T-helper 1 cell (primary cell): ENCODE measurements at places on chromosomes 16 and 17.

- DNase-seq = no peak
Measured at GRCh38 chr17:8647202-8647601, 16.7 kb upstream of the MYH10 start.

DNA sequence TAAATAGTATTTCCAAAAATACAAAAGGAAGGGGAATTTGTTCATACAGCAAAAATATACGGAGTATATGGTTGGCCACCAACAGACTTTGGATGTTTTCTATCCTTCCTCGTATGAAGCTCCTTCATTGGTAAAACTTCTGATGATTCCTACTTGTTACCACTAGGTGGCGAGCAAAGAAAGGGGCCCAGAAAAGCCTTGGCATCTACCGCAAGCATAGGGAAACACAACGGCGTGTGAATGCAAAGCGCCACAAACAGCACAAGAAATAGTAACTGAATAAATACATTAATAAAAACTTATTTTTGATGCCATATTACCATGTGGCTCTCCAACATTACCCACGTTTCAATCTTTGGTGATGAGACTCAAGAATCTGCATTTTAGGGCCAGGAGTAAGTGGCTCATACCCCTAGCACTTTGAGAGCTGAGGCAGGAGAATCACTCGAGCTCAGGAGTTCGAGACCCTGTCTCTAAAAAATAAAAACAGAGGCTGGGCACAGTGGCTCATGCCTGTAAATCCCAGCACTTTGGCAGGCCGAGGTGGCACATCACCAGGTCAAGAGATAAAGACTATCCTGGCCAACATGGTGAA, 34.5 kb downstream of the YWHAE start:
- peak; percentile 54 for DNase-seq

DNA sequence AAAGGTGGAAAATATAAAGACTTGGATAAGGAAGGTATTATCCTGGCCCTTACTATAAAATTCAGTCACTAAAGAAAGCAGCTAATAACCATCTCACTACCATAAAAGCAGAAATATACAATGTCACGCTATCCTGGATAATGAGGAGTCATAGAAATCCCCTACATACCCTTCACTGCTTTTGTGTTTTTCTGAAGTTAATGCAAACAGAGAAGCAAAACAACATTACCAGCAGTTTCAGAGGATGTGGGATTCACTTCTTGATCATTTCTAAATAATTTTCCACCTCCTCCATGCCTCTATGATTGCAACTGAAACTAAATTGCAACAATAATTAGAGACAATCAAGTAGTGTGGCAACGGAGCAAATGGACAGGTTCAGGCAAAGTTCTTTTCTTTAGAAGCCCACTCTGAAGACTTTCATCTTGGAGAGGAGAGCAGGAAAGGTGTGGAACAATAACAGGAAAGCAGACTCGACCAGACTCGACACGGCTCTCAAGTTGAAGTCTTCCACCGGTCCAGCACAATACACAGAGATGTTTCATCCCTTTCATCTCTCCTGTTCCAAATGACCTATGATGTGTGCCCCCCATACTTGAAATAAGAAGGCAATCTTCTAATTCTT, 10.2 kb downstream of the CYTH1 start:
- DNase-seq = no peak

DNA sequence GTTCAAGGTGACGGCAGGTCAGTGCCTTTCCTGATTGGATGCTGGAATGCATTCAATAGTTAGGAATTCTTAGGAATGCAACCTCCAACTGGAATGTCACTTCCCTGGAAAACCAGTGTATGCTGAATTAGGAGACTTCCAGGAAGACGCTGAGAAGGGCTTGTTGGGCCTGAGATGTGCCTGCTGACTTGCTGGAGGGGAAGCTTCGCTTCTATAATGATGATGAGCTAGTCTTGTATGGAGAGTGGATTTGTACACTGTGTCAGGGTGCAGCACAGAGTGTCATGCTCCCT, 45.6 kb downstream of the SMPD3 start:
- no peak for DNase-seq

- DNase-seq = no peak
Measured at GRCh38 chr17:82056729-82057621, 5.3 kb downstream of the GPS1 start.

GRCh38 chr16:85777583-85778310, 21.6 kb downstream of the EMC8 start:
- DNase-seq = no peak

DNA sequence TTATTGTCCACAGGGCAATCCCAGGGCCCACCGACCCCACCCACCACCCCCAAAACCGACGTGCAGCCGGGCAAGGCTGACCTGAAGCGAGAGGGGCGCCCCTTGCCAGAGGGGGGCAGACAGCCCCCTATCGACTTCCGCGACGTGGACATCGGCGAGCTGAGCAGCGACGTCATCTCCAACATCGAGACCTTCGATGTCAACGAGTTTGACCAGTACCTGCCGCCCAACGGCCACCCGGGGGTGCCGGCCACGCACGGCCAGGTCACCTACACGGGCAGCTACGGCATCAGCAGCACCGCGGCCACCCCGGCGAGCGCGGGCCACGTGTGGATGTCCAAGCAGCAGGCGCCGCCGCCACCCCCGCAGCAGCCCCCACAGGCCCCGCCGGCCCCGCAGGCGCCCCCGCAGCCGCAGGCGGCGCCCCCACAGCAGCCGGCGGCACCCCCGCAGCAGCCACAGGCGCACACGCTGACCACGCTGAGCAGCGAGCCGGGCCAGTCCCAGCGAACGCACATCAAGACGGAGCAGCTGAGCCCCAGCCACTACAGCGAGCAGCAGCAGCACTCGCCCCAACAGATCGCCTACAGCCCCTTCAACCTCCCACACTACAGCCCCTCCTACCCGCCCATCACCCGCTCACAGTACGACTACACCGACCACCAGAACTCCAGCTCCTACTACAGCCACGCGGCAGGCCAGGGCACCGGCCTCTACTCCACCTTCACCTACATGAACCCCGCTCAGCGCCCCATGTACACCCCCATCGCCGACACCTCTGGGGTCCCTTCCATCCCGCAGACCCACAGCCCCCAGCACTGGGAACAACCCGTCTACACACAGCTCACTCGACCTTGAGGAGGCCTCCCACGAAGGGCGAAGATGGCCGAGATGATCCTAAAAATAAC, 3.0 kb downstream of the SOX9 start:
- DNase-seq = no peak

DNA sequence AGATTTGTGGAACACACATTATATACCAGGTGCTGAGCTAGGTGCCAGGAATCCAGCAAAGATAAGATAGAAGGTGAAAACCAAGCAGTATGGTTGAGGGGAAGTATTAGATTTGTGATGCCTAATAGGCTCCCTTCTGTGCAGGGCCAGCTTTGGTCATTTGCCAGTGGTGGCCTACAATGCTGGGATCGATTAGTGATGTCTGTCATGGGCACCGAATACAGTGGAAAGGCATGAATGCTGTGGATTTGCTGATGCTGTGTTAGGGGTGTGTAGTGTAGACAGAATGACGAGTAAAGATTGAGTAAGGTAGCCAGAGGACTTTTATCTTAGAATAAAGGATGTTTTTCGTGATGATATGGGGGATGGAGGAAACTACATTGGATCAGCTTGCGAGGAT, 48.9 kb downstream of the SNX29 start:
- DNase-seq = no peak

GRCh38 chr17:74865504-74866197, 6.0 kb upstream of the GRIN2C start:
- DNase-seq = no peak

- DNase-seq = no peak
Measured at GRCh38 chr17:27306276-27306835, 12.4 kb downstream of the WSB1 start.

DNA sequence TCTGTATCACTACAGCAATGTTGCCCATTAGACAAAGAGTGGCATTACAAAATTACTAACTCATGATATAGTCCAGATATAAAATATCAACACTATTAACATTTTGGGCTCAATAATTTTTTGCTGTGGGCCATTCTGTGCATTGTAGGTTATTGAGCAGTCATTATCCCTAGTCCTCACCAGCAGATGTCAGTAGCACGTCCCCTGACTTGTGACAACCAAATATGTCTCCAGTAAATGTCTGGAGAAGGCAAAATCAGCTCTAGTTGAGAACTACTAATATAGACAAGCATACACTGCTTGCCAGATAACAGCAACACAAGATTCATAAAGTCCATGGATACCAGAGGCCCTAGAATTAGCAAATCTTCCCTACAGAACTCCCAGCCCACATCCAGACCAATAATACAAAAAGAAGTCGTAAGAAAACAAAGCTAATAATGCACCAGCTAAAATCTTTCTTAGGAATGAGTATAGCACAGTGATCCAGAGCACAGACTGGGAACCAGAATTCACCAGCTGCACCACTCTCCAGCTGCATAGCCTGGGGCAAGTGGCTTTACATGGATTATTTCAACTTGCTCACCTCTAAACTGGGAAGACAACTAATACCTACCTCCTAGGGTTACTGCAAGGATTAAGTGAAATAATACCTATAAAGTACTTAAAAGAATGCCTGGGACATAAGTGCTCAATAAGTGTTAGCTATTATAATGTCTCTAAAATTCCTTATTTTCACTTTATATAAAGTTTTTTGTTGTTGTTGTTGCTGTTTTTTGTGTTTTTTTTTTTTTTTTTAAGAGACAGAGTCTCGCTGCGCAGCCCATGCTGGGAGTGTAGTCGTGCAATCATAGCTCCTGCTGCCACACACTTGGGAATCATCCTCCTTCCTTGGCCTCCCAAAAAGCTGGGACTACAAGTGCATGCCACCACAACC, 23.7 kb downstream of the HELZ start:
- DNase-seq = no peak

DNA sequence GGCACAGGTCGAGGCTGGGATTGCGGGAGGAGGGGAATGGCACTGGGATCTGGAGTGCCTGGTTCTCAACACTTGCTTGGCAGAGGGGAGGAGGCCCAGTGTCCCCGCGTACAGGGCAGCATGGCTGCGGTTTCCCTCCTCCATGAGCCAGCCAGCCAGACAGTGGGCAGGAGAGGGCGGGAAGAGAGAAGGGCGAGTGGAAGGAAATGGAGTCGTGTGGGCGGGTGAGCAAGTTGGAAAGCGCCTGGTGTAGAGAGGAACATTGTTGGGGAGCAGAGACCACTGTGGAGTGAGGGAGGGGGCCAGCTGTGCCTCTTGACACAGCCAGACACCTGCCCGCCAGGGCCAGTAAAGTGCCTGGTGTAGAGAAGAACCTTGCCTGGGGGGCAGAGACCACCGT, 130.5 kb downstream of the OR1D5 start:
- no peak for DNase-seq

DNA sequence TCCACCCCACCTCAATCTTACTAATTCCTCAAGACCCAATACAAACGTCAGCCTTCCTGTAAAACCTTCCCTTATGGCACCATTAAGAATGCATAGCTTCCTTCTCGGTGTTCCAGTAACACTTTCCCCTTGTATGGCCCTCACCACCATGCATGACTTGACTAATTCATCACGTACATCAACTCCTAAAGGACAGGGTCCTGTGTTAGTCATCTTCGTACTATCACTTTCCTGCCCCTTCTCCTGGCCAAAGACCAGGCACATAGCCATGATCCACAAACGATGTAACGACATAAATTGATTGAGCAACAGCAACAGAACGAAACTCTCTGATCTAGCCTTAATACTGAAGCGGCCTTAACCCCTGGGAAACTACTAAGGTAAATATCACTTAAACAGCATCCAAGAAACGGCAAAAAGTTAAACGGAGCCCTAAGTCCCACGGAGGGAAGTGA, 612 bp downstream of the PSMD12 start:
- peak; percentile 66 for DNase-seq

DNA sequence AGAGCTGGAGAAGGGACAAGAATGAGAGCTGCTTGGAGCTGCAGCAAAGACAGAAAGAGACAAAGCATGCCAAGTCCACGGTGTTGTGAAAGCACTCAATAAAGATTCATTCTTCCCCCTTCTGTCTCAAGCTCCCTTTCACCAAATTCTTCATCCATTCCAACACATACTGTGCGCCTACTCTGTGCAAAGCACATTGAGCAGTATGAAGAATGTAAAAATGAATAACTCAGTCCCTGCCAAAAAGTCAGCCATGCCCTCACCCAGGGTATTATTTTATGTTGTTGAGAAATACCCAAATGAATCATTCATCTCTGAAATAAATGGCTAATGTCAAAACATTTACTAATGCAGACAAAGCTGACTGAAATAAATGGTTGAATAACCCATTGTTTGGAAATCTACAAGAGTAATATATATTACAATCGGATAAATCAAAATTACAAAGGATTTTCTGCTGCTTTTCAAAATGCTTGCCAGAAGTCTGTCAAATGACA, 282.9 kb upstream of the IRX5 start:
- no peak for DNase-seq

DNA sequence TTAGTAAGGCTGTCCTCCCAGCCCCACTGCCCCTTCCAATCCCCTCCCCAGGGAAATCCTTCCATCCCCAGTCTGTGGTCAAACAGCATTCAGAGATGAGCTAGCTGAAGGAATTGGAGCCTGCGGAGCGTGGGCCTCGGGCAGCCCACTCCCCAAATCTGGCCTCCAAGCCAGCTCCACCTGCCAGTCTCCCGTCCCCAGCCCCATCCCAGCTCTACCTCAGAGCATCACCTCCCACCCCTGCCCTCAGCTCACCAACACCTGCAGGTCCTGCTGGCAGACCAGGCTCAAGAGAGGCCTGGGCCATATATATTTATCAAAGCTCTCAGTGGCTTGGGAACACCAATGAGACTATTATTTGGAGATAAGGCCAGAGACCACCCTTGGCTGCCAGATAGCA, 5.2 kb upstream of the SPPL2C start:
- no peak for DNase-seq

DNA sequence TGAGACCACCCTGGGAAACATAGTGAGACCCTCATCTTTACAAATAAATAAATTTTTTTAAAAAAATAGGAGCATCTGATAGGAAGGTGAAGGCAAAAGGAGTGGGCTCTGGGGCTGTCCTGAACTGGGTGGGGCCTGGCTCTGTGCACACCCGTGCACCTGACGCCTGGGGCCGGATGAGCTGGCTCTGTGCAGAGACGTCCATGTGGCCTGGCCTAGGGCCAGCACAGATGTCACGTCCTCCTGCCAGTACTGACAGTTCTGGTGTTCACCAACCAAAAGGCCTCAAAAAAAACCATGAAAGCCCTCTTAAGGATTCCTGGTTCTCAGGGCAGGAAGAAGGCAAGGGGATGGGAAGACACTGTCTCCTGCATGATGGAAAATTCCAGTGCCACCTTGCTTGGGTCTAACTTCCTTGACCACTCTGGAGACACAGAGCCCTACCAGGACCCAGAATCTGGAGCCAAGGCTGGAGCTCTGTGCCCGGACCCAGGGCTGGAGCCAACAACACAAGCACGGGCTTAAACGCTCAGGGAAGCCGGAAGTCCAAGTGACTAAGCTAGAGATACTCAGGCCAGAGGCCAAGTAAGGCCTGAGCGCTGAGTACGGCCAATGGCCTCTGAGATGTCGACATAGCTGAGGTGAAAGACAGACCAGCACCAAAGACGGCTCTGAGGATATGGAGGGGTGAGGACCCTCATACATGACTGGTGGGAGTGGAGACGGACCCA, 32.9 kb downstream of the COPRS start:
- DNase-seq = no peak

- no peak for DNase-seq
Measured at GRCh38 chr17:14553847-14554246, 253.0 kb downstream of the HS3ST3B1 start.

- peak; percentile 74 for DNase-seq
Measured at GRCh38 chr17:8158267-8159031, 4.3 kb downstream of the VAMP2 start.
